ENCODE measurements at places on chromosomes 13 and 19. TPM values are rescaled to one million over a fixed set of nuclear protein-coding genes. Genes with fewer than 3 reads are reported as not detected.

The ZNF738 gene
- total RNA-seq, result 3.2 TPM

DNA sequence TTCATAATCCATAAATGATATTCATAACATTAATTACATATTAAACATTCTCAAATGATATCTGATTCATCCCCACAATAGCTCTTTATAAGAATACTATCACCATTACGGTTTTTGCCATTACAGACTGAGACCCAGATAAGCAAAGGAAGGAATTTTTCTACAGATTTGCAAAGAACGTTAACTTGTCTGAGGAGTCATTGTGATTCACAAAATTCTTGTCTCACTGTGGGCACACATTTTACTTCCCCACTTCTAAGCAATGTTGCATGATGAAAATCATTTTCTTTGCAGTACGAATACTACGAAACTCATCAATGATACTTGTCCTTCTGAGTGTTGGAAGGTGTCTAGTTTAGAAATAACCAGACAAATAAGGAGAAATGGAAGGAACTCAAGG, 70.1 kb downstream of the NALCN start:
- DNase-seq, result no peak

DNA sequence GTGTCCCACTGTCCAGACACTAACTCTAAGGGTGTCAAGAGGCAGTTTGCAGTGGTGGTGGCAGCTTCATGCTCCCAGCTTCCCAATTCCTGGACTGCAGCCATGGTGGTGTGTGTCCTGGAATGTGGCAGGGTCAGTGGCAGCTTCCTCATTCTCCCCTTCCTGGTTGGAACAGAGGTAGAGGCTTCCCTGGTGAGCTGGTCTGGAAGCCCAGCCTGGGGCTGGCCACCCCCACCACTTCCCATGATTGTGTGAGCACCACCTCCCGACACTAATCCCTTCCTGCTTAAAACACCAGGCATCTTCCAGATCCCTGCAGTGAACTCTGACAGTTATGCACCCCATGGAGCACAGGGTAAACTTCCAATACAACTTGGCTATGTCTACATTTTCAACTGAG, 134.9 kb downstream of the RAP2A start:
- DNase-seq, result no peak

- DNase-seq, result no peak
These were observed 1587.8 kb downstream of the PCDH9 start for GRCh38 chr13:65642301-65642700.

GRCh38 chr13:112759827-112760226, 70.0 kb downstream of the ATP11A start:
- no peak for DNase-seq

GRCh38 chr19:16519230-16519687, 23.0 kb downstream of the CHERP start:
- no peak for DNase-seq

The LYPD5 gene
- total RNA-seq, result 6.5 TPM

The DACH1 gene
- 0.14 TPM for total RNA-seq

DNA sequence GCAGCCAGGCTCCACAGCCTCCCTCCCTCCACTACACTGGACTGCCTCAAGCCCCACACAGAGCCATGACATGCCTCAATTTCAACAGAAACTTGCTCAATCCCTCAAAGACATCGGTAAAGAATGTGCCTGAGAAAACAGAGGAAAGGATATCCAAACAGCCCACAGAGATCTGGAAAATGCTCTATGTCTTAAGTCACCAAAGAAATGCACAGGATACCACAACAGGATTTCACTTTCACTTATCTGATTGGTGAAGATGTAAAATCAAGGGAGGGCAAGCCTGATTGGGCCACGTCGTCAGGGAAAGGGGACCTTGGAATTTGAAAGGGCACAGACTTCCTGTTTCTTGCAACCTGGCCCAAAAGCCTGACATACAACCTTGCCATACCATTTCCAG, 14.2 kb downstream of the CACNA1A start:
- no peak for DNase-seq

GRCh38 chr13:99792079-99792921, 179.3 kb downstream of the ZIC5 start:
- DNase-seq, result no peak

DNA sequence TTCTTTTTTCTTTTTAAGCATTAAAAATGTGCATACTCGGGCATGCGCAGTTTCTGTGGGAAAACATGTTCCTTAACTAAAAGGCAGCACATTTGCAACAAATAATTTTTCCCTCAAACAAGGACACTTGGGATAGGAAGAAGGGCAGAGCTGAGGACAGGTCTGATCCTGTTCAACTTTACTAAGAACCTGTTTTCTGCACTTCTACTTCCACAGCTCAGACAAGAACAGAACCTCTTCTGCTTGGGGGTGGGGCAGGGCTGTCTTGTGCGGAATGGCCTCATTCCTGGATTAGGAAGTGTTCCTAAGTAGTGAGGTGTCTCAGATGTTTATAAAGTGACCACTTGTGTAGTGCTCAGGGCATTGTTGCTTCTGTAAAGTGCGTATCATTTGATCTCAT, 18.3 kb downstream of the SAFB start:
- DNase-seq, result no peak

GRCh38 chr19:40424637-40425449, 949 bp downstream of the SERTAD1 start:
- no peak for DNase-seq

DNA sequence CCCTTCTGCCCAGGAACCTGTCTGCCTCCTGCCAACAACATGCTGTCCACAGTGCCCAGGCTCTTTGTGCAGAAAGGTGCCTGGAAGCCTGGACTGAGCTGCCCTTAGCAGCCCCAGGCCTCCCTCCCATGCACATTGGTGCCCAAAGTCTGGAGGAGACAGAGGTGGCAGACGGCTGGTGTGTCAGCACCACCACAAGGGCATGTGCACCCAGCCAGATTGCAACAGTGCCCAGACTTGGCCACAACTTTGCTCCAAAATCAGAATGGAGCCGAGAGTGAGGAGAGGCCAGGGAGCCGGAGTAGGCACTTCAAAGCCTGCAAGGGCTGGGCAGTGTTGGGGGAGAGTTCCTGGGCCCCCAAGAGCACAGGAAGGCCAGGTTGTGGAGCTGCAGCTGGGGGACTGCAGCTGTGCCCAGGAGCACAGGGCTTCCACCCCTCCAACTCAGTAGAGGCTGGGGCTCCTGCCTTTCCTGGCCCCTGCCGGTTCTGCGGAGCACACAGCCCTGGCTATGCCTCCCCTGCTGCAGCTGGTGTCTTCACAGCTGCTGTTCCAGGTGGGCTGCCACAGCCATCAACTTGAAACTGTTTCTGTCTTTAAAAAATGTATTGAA, 1255.8 kb downstream of the SLITRK5 start:
- no peak for DNase-seq

GRCh38 chr13:105278943-105279381, 1256.5 kb downstream of the EFNB2 start:
- DNase-seq, result no peak

- no peak for DNase-seq
These were observed 14.2 kb downstream of the PLEKHJ1 start for GRCh38 chr19:2221918-2222317.

DNA sequence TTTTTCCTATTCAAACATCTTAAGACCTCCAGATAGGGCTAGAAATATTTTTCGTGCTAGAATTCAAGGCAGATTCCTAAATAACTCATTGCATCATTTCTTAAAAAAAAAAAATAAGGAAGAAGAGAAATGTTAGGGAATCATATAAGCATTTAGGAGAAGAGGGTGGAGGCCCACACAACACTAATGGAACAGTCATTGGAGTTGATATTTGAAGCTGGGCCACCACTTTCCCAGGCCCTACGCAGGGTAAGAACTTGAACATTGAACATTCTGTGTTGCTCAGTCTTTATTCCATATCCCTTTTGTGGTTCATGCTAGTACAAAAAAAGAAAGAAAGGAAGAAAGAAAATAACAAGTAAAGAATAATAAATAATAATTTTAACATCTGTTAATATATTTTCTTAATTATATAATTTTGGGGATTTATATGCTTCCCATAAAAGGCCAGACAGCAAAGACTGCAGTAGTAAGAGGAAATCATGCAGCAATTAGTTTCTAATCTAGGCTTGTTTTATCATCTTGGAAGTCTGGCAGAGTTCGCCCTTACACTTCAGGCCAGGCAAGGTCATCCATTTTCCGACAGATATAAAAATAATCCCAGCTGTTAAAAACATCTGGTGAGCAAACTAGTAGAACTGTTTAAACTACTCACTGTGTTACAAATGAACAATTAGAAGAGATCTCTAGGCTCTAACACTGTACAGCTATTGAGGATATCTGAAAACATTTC, 127.7 kb downstream of the FRY start:
- DNase-seq, result no peak

The INAFM1 gene
- total RNA-seq, result 18.6 TPM

- DNase-seq, result no peak
These were observed 193.8 kb downstream of the KATNAL1 start for GRCh38 chr13:30113551-30113950.

- no peak for DNase-seq
These were observed 9.1 kb downstream of the UBE2L5 start for GRCh38 chr13:30431269-30431940.

DNA sequence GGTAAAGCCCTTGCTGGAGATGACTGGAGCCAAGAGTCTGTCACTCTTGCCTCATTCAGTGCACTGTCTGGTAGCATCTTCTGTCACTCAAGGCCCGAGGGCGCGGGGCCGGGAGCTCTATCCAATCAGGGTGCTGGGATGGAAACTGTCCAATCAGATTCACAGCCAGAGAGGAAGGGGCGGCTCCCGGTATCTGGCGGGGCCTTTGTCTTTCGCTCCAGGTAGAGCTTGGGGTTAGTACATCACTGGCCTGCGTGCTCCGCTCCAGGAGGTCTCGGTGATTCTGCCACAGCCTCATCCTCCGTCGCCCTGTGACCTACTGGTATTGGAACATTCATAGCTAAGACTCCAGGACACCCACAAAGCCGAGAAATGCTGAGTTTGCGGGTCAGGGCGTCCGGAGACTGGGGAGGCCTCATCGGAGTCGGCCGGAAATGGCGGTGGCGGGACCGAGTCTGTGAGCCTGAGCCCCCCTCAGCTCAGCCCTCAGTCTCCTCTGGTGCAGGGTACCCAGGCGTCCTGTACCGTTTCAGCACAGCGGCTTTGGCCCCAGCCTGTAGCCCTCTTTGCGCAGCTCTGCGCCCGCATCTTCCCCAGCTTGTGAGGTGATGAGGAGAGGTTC, 20.6 kb upstream of the ZNF430 start:
- DNase-seq, result peak; percentile 40

The FCER2 gene
- 1.4 TPM for total RNA-seq

- no peak for DNase-seq
These were observed 16.6 kb downstream of the RFX1 start for GRCh38 chr19:13989487-13989886.

The KLF2 gene
- total RNA-seq, result 146 TPM

GRCh38 chr19:46022431-46023310, at the start of gene PGLYRP1:
Gene PGLYRP1 (minus strand): TSS chr19:46023053. CDS start chr19:46023021, 32 bp downstream.
- DNase-seq, result no peak

DNA sequence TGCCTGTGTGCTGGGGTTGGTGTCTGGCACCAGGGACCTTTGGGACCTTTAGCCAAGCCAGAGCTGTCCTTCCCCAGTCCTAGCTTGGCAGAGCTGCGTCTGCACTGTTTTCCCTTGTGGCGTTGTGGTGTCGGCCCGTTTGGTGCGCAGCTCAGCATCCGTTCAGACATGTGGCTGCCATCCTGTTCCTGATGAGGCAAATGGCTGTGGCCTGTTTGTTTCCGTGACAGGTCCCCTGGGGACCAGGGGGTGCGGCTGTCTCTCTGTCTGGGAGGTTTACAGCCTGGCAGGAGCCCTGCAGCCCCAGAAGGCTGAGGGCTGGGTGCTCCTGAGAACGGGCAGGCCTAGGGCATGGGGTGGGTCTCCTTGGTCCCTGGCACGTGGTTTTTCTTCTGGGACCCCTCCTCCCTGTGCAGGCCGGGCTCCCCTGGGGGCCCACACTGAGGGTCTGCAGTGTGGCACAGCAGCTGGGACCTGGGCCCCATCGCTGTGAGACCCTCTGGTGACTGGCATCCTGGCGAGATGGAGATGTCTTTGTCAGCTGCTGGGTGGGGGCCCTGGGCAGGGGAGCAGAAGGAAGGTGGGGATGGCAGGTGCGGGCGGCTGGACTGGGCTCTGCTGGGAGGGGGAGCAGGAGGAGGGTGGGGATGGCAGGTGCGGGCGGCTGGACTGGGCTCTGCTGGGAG, 4.0 kb downstream of the SPPL2B start:
- DNase-seq, result no peak

The GET3 gene
- total RNA-seq, result 50.0 TPM

DNA sequence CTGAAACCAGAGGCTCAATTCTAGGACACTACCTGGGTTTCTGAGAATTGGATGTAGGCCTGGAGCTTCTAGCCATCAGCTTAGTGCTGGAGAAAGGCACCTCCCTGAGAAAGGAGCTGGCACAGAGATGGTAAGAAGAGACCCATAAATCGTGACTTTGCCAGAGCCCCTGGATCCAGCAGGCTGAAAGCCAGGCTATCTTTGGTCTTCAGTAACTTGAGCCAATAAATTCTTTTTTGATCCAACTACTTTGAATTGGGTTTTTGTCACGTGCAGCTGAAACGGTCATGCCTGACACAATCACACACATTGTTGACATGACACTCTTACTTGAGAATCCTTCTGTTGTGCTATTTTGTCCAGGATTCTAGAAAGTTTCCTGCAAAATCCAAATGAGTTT, 103.4 kb downstream of the LHFPL6 start:
- DNase-seq, result no peak

The MATK gene
- 5.4 TPM for total RNA-seq

- DNase-seq, result no peak
These were observed 57.8 kb downstream of the IER2 start for GRCh38 chr19:13207846-13208671.

GRCh38 chr19:10379880-10380312, 476 bp downstream of the TYK2 start:
- no peak for DNase-seq

The CLDN10 gene
- not detected for total RNA-seq

The PDE4C gene
- 0.41 TPM for total RNA-seq

The IFNL3 gene
- not detected for total RNA-seq

The ZNF98 gene
- total RNA-seq, result 5.9 TPM

DNA sequence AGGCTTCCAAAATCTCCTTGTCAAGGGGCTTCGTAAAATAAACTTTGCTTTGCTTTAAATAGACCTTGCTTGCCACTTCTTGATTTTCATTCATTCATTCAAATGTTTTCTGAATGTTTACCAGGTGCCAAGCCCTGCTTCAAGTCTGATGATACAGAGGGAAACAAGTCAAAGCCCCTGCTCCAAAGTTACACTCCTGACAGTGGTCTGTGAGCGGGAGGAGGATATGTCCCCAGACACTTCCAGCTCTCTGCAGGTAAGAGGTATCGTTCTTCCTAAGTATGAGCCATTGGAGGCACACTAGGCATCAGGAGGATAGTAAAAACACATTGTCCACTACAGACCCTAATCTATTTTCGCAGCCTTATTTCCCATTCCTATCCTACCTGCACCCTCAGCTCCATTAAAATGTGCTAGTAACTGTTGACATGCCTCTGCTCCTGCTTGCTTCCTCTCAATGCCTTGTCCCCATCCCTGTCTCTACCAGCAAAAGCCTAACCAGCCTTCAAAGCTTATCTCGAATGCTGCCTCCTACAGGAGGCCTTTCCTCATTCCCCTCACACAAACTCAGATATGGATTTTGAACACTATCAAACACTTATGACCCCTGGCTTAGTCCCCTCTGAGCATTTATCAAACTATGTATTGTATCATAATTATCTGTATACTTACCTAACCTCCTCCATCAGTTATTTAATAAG, 6.2 kb upstream of the WBP4 start:
- no peak for DNase-seq
